MCF 10A (cell line): ENCODE measurements at places on chromosomes 4 and X.

- H3K4me3 ChIP-seq = no peak overlapping the region
- H3K27ac ChIP-seq = no peak overlapping the region
- no peaks in the 10 kb centered on the region for H3K4me1 ChIP-seq
- no peak for DNase-seq
- H3K27me3 ChIP-seq = no peaks in the 10 kb centered on the region
Measured at GRCh38 chr4:19119904-19120560, 1098.5 kb upstream of the LCORL start.

- no peak for DNase-seq
- H3K4me1 ChIP-seq = no peaks in the 10 kb centered on the region
- H3K27ac ChIP-seq = no peak overlapping the region
- no peaks in the 10 kb centered on the region for H3K27me3 ChIP-seq
- H3K36me3 ChIP-seq = no peaks in the 10 kb centered on the region
Measured at GRCh38 chr4:14800977-14801376, 201.3 kb upstream of the CPEB2 start.

DNA sequence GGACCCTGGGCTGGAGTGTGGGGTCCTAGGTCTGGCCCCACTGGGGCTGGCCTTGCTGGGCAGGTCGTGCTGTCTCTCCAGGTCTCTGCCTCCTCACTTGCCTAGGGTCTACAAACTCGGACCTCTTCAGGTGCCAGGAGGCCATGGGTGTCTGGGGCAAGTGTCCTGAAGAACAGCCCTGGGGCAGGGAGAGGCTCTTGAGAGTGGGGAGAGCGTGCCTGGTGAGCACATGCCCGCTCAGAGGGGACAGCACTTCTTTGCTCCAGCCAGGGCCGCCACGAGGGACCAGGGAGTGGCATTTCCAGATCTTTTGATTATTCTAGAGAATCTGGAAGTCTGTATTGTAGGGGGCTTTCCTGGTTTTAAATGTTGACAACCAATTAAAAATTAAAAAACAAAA is 63.7 kb downstream of the SORCS2 start:
- H3K4me3 ChIP-seq = no peak overlapping the region
- H3K27me3 ChIP-seq = peaks cover 22% of the 10 kb centered on the region
- H3K27ac ChIP-seq = peak overlapping the region; percentile 63
- H3K36me3 ChIP-seq = no peaks in the 10 kb centered on the region
- DNase-seq = no peak

DNA sequence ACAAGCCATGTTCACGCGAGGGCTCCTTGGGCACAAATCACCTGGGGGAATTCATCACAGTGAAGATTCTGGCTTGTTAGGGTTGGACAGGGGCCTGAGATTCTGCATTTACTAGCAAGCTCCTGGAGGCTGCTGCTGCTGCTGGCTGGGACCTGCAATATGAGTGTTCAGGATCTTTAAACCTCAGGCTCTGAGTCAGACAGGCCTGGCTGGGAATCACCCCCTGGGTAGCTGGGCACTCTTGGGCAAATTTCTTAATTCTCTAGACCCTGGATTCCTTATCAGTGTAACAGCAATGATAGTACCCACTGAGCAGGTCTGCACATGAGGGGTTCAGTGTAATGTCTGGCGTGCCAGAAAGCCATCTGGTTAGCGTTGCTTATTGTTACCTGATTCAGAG is 101.5 kb downstream of the DHX15 start:
- H3K27ac ChIP-seq = no peak overlapping the region
- peaks cover 4% of the 10 kb centered on the region for H3K36me3 ChIP-seq
- no peak overlapping the region for H3K4me3 ChIP-seq
- H3K27me3 ChIP-seq = peaks cover 18% of the 10 kb centered on the region

- H3K27ac ChIP-seq = no peak overlapping the region
- no peak overlapping the region for H3K4me3 ChIP-seq
- H3K36me3 ChIP-seq = no peaks in the 10 kb centered on the region
Measured at GRCh38 chrX:17435476-17435875, 60.5 kb downstream of the NHS start.

GRCh38 chr4:165111906-165112367 is 723 bp downstream of the TMEM192 start:
- no peaks in the 10 kb centered on the region for H3K27me3 ChIP-seq
- peaks cover 18% of the 10 kb centered on the region for H3K36me3 ChIP-seq
- peak overlapping the region; percentile 97 for H3K4me3 ChIP-seq
- DNase-seq = no peak
- peak overlapping the region; percentile 94 for H3K27ac ChIP-seq

- H3K4me3 ChIP-seq = no peak overlapping the region
- H3K27ac ChIP-seq = no peak overlapping the region
- no peaks in the 10 kb centered on the region for H3K4me1 ChIP-seq
- peaks cover 99% of the 10 kb centered on the region for H3K27me3 ChIP-seq
- no peak for DNase-seq
Measured at GRCh38 chrX:53631156-53631555, 55.4 kb downstream of the HUWE1 start.

- H3K4me1 ChIP-seq = peaks cover 35% of the 10 kb centered on the region
- no peaks in the 10 kb centered on the region for H3K36me3 ChIP-seq
- DNase-seq = peak; percentile 95
- peak within 1 kb of the TSS; percentile 86 for H3K27ac ChIP-seq
- peak within 1 kb of the TSS; percentile 89 for H3K4me3 ChIP-seq
- H3K27me3 ChIP-seq = no peaks in the 10 kb centered on the region
Measured at GRCh38 chr4:98260579-98261404, at the start of gene RAP1GDS1. Gene RAP1GDS1 (plus strand): TSS chr4:98261384. CDS start chr4:98261566, 182 bp downstream.

- no peak overlapping the region for H3K4me3 ChIP-seq
- no peaks in the 10 kb centered on the region for H3K4me1 ChIP-seq
- no peaks in the 10 kb centered on the region for H3K36me3 ChIP-seq
- no peak for DNase-seq
- H3K27ac ChIP-seq = no peak overlapping the region
Measured at GRCh38 chrX:69210581-69210980, 45.3 kb upstream of the PJA1 start.

DNA sequence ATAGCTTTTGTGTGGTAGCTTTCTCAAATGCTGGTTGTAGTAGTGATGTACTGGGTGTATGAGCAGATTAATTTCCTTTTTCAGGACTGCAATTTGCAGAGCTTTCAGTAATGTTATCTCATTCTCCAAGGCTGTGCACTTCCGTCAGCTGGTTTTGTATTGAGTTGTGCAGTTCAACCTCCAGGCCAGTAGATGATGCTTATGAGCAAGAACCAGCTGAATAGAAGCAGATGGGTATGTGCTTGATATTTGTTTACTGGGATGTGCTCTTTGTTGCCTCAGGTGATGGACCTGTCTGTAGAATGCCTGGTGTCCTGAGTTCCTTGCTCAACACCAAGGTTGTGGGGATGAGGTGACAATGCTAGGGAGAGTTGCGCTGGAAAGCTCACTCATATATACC is 462.8 kb downstream of the PCDH18 start:
- H3K27me3 ChIP-seq = no peaks in the 10 kb centered on the region
- H3K4me3 ChIP-seq = no peak overlapping the region
- no peaks in the 10 kb centered on the region for H3K4me1 ChIP-seq
- DNase-seq = no peak
- no peak overlapping the region for H3K27ac ChIP-seq

GRCh38 chr4:5200513-5200912 is 149.2 kb downstream of the STK32B start:
- no peaks in the 10 kb centered on the region for H3K36me3 ChIP-seq
- no peak overlapping the region for H3K4me3 ChIP-seq
- H3K4me1 ChIP-seq = no peaks in the 10 kb centered on the region
